ENCODE measurements at places on chromosomes 4 and X.

- DNase-seq = no peak
These were observed 12.9 kb upstream of the HSFX1 start for GRCh38 chrX:149760965-149761364.

DNA sequence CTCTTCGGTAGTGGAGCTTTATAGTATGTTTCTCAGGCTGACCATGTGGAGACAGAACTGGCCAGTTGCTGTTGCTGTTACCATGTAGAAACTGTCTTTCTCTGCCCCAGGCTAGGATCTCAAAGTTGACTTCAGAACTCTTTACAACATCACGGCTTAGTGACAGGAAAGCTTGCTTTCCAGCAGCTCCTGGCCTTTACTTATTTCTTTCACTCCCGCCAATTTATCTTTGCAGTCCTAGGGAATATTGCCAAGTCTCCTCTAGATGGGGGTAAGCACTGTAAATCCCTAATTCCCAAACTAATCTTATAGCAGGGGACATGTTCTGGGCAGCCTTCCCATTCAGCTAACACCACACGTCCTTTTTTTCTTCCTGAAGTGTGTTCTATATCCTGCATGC, 631.6 kb downstream of the SPRY1 start:
- DNase-seq = no peak

DNA sequence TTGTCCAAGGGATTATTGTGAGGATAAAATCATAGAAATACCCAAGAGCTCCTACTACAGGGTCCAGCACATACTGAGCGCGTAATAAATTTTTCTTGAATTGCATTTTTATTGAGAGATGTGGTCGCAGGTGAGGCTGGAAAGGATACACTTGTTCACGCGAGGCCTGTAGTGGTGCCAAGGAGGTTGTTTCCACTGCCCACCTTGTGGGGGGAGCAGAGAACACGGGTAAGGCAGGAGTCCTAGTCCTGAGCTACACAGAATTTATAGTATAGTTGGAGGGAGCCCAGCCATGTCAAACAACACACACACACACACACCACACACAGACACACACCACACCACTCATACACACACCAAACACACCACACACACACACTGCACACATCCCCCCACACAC, 31.8 kb upstream of the CYP4V2 start:
- DNase-seq = no peak

GRCh38 chr4:143986180-143986579, 33.0 kb downstream of the GYPB start:
- no peak for DNase-seq

DNA sequence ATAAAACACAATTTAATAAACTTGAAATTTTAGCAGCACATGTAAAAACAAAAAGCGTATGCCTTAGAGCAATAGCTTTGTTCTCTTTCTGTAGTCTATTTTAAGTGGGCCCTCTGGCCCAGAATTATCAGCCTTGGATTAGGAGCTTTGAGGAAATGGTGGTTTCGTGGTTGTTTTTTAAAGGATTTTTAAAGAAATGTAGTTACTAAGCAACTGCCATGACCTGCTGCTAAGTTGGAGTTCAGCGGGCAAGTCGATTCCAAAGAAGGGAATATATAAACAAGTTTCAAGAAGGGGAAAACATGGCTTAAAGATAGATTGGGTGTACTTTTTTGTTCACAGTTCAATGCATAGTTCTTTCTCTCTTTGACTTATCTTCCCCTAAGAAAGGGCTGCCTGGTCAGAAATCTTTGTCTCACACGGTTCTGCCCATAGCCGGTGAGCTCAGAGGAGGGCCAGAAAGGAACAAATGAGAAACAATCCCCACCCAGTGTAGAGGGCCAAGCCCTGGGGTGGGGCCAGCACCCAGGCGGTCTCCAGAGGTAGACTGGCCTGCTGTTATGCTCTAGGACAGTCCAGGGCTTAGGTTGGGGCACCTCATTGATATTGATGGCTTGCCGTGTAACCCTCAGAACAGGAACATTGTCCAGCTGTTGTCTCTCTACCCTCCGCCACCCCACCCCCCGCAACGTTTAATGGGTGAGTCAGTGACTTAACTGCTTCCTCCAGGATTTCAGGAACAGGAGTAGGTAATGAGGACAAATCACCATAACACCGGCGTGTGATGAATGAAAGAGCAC, 32.5 kb downstream of the DLG3 start:
- DNase-seq = no peak

DNA sequence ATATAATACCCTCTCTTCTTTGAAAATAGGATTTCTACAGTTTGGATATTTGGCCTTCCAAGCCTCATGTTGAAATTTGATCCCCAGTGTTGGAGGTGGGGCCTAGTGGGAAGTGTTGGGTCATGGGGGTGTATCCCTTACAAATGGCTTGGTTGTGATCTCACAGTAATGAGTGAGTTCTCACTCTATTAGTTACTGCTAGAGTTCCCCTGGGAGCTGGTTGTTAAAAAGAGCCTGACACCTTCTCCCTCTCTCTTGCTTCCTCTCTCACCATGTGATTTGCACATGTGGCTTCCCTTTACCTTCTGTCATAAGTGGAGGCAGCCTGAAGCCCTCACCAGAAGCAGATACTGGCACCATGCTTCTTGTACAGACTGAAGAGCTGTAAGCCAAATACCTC, 73.9 kb downstream of the HDAC8 start:
- no peak for DNase-seq
